Activated T-cell treated with anti-CD3 and anti-CD28 coated beads, Interleukin-2, amount 50 U/mL, for 72 hours (primary cell): ENCODE measurements at places on chromosomes 12 and 14.

GRCh38 chr12:68505970-68506369 is 104.7 kb upstream of the RAP1B start:
- no peaks in the 10 kb centered on the region for H3K27me3 ChIP-seq
- H3K27ac ChIP-seq: peak overlapping the region; percentile 35
- no peak for DNase-seq

- no peak overlapping the region for H3K27ac ChIP-seq
- no peak for DNase-seq
- no peaks in the 10 kb centered on the region for H3K27me3 ChIP-seq
- H3K4me1 ChIP-seq: peaks cover 26% of the 10 kb centered on the region
- no peak overlapping the region for H3K4me3 ChIP-seq
These were observed 40.2 kb upstream of the CHST11 start for GRCh38 chr12:104416585-104416984.

DNA sequence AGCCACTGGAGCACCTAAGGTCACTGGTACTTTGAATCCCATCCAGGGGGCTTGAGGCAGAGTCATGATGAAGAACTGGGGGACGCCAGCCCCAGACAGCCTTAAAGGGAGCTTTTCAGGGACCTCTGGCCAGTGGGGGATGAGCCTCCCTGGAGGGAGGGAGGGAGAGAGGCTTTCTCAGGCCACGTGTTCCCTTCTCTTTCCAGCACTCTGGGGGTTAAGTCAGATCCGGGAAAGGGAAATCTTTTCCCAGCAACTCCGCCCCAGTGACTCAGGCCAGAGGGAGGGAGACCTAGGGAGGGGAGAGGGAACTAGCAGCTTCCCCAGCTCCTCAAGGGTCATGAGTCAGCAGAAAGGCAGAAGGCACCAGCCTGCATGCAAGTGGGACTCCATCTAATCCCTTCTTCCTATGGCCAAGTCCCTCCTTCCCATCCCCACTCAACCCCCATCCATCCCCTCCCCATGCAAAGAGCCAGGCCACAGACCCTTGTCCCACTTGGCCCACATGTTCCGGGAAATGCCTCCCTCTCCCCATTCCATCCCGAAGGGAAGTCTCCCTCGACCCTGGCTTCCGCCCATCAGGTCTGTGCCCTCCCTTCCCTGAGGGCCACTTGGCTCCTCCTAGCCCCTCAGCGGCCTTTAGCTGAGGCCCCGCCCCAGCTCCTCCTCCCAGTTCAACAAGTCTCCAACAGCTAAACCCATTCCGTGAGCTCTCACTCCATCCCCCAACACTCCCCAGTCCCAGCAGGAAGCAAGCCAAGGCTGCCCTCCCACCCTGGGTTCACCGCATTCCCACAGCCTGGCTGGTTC is 5.6 kb downstream of the TNFRSF1A start:
- H3K27ac ChIP-seq: peak overlapping the region; percentile 93
- DNase-seq: peak; percentile 51
- H3K36me3 ChIP-seq: peaks cover 16% of the 10 kb centered on the region
- peaks cover 5% of the 10 kb centered on the region for H3K4me1 ChIP-seq
- H3K4me3 ChIP-seq: no peak overlapping the region

DNA sequence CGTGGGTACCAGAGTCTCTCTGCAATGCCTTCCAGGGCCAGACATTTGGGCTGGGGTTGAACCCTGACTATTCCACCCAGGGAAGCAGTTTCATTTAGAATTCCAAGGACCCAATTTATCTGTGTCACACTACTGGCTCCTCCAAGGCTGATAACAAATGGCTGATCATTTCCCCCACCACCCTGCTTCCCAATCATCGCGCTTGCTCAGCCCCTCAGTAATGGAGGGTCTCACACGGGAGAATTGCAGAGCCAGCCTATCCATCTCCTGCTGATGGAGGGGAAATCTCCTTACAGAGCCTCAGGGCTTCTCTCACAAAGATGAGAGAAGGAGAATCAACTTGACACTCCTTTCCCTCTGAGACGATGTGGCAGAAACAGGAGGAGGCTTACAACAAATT is 78.4 kb upstream of the WSCD2 start:
- peaks cover 42% of the 10 kb centered on the region for H3K27me3 ChIP-seq
- H3K27ac ChIP-seq: no peak overlapping the region
- H3K36me3 ChIP-seq: no peaks in the 10 kb centered on the region
- peaks cover 11% of the 10 kb centered on the region for H3K4me1 ChIP-seq
- no peak for DNase-seq

DNA sequence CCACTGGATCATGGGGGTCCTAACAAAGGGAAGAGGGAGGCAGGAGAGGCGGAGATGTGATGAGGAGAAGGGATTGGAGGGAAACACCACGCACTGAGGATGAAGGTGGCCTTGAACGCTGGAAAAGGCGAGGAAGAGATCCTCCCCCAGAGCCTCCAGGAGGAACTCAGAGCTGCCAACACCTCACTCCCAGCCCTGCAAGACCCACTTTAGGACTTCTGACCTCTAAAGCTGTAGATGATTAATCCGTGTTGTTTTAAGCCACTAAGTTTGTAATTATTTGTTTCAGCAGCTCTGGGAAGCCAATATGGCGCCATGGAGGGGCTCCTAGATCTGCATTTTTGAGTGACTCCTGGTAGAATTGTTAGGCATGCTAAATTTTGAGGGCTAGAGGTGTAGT is 74.6 kb upstream of the CEP83 start:
- DNase-seq: no peak
- H3K27ac ChIP-seq: no peak overlapping the region
- H3K4me1 ChIP-seq: peaks cover 5% of the 10 kb centered on the region
- H3K4me3 ChIP-seq: no peak overlapping the region

- no peaks in the 10 kb centered on the region for H3K36me3 ChIP-seq
- H3K27me3 ChIP-seq: no peaks in the 10 kb centered on the region
- H3K4me3 ChIP-seq: no peak overlapping the region
- H3K4me1 ChIP-seq: no peaks in the 10 kb centered on the region
- no peak for DNase-seq
These were observed 36.6 kb downstream of the SERPINA3 start for GRCh38 chr14:94648801-94649200.

DNA sequence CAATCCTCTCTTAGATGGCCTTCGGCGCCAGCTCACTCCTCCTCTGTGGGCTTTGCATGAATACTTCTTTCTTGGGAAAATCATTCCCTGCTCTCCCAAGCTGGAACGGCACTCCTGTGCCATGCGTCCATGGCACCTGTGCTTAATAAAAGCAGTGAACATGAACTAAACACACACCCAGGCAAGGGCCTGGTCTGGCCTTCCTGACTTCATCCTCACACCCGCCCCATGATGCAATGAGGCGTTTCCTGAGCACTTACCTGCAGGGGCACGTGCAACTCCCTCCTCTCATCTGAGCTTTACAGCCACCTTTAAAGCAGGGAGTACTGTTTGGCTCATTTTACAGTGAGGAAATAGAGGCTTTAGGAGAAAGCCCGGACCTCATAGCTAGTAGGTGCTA is 219.8 kb downstream of the SLC41A2 start:
- no peaks in the 10 kb centered on the region for H3K27me3 ChIP-seq
- DNase-seq: no peak
- no peak overlapping the region for H3K4me3 ChIP-seq
- H3K4me1 ChIP-seq: peaks cover 83% of the 10 kb centered on the region
- H3K36me3 ChIP-seq: no peaks in the 10 kb centered on the region

DNA sequence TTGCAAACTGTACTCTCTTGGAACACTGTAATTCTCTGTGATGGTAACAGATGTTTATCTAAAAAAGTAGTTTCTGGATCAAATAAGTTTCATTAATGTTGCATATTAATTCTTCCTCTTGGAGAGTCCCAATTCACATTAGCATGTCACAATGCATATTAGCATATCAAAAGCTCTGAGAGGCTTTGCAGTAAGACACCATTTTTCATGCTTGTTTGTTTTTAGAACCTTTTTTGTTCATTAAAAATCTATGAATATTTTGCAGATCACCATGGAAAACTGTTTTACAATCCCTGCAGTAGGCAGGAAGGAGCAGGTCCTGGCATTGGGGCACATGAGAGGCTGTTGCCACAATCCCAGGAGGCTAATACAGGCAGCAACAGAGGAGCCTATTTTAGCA is 180.7 kb downstream of the KCNH5 start:
- no peaks in the 10 kb centered on the region for H3K36me3 ChIP-seq
- no peak for DNase-seq
- H3K27me3 ChIP-seq: no peaks in the 10 kb centered on the region
- H3K27ac ChIP-seq: no peak overlapping the region

DNA sequence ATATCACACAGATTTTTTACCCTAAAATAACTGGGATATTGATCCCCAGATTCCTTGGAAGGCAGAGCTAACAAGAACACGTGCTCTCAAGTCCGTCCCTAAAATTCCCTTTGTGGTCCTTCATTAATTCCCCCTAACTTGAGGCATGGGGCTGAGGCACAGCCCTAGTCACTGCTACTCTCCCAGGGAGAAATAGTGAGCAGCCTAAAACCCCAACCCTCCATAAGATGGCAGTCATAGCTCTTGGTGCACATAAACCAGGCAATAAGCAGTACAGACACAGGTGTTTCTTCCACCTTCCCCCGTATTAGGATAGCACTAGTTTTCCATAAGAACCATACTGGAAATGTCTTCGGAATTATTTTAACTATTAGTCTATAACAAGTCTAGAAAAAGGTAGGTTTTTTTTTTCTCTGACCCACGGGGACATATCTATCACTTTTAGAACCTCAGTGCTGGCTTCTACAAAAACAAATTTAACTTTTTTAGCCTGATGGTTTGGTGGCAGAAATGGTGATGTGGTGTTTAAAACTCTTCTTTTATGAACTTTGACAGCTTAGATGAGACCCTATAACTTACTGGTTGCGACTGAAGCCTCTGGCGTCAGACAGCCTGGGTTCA is 3.1 kb upstream of the ARHGEF40 start:
- no peak for DNase-seq
- peaks cover 31% of the 10 kb centered on the region for H3K4me1 ChIP-seq
- H3K27me3 ChIP-seq: peaks cover 79% of the 10 kb centered on the region
- no peak overlapping the region for H3K4me3 ChIP-seq
- H3K27ac ChIP-seq: no peak overlapping the region

DNA sequence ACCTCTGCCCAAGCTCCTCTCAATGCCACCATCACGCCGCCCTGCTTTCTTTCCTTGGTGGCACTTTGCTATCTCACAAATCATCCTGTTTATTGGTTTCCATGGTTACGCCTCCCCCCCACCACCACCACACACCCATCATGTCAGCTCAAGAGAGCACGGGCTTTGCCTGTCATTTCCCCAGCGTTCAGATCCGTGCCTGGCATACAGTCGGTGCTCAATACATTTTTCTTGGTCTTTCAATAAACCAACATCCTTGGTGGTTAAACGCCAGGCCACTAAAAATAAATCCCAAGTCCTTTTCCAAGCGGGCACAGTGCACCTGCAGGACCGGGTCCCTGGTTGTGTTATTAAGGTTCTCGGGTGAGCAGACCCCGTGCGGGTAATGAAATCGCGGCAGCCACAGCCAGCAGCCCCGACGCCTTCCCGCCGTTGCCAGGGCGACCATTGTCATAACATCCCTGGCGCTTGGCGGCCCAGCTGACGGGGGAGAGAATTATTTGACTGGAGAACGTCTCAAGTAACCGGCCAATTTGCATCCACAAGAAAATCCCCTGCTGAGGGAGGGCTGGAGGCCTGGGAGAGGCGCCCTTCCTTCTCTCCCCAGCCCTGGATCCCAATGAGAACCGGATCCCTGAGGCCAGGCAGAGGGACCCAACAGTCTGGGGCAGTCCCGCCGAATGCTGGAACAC is 92.9 kb downstream of the KSR2 start:
- H3K4me3 ChIP-seq: peak overlapping the region; percentile 41
- H3K36me3 ChIP-seq: no peaks in the 10 kb centered on the region
- H3K4me1 ChIP-seq: peaks cover 15% of the 10 kb centered on the region
- DNase-seq: peak; percentile 37
- no peak overlapping the region for H3K27ac ChIP-seq

- DNase-seq: no peak
- no peaks in the 10 kb centered on the region for H3K36me3 ChIP-seq
- H3K27me3 ChIP-seq: no peaks in the 10 kb centered on the region
These were observed 50.6 kb upstream of the FLRT2 start for GRCh38 chr14:85479306-85479705.
